HFFc6 (cell line): ENCODE measurements at places on chromosomes 1 and 21. TPM values are rescaled to one million over a fixed set of nuclear protein-coding genes. Genes with fewer than 3 reads are reported as not detected.
A peak's percentile ranks its signal among the peaks of the same experiment; 100 is the strongest.

CTXND2 gene
- total RNA-seq: not detected in 3 replicates

- no peaks in the 10 kb centered on the region for H3K27me3 ChIP-seq
- no peak overlapping the region for H3K27ac ChIP-seq
- no peak for DNase-seq
- no peaks in the 10 kb centered on the region for H3K4me1 ChIP-seq
- H3K36me3 ChIP-seq: peaks cover 4% of the 10 kb centered on the region; the same call in 1 of the 2 replicates
These were observed 576.0 kb downstream of the PTBP2 start for GRCh38 chr1:97297611-97298010.

DNA sequence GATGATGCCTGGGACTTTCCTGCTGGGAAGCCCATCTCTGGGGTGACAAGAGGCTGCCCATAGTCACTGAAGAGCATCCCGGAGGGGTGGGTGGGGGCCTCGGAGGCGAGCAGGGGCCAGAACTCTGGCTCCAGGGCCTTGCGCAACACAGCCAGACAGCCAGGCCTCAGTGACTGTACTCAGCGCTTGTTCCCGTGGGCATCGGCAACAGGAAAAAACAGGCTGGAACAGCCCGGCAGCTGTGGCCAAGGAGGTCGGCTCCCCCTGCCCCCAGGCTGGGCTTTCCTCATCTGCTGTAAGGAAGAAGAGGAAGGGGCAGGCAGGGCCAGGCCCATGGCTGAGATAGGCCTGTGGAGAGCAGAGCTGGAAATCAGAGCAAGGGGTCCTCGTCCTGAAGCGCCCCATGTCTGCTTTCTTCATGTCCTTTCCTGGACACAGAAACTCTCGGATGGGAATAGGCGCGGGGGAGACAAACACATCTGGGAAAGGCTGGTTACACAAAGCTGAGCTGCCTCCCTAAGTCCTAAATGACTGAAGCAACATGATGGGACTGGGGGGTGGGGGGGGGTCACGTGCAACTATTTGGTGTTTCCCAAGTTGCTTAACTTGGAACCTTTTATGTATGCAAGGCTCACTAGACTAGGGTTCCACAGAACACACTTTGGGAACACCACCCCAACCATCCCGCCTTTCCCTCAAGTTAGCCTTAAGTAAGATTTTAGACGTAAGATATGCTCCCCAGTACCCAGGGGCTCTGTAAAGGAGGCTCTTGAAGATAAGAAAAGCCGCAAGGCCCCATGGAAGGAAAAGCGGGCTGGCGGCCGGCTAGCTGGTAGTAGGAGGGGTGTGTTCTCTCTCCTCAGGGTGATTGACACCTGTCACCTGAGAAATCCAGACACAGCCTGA lies 30.7 kb downstream of the HSPG2 start:
- H3K36me3 ChIP-seq: peaks cover 21% of the 10 kb centered on the region
- H3K4me1 ChIP-seq: peaks cover 73% of the 10 kb centered on the region
- DNase-seq: no peak
- no peak overlapping the region for H3K4me3 ChIP-seq
- peak overlapping the region; percentile 85 for H3K27ac ChIP-seq
- no peaks in the 10 kb centered on the region; the same call in none of the 2 replicates for H3K27me3 ChIP-seq

GRCh38 chr21:42362700-42363099 lies 3.6 kb downstream of the TFF1 start:
- no peak overlapping the region for H3K27ac ChIP-seq
- no peaks in the 10 kb centered on the region for H3K4me1 ChIP-seq

DNA sequence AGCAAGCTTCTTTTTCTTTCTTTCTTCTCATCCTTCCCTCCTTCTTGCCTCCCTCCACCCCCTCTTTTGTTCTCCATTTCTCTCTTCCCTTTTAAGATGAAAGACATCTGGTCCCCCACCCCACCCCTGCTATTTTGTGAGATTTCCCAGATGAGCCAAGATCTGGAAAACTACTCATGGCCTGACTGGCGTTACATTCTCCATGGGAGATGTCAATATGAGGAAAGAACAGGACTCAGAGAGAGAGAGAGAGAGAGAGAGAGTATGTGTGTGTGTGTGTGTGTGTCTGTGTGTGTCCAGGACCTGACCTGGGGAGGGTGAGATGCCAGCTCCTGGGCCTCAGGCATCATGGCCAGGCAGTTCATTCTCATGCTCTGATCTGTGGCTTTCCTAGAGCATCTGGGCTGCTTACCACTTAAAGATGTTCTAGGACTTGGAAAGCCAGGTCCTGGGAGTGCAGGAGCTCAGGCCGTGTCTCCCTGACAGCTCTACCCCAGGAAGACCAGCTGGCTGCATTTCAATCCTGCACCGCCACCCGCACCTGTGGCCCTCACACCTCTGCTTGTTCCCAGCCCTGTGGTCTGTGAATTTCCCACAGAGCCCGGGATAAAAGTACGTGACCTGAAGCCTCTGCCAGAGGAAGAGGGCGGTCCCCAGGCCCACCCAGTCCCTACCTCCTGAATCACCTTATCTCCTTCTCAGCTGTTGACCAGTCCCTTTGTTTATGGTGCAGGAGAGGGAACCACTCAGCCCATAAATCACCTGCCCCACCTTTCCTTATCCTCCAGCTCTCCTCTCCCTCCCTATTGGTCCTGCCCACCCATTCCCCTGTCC lies 3.2 kb upstream of the BEST4 start:
- H3K4me1 ChIP-seq: peaks cover 6% of the 10 kb centered on the region; the same call in 1 of the 2 replicates
- H3K27me3 ChIP-seq: no peaks in the 10 kb centered on the region; the same call in none of the 2 replicates
- H3K36me3 ChIP-seq: no peaks in the 10 kb centered on the region
- no peak overlapping the region; the same call in 1 of the 2 replicates for H3K27ac ChIP-seq
- no peak overlapping the region for H3K4me3 ChIP-seq

DNA sequence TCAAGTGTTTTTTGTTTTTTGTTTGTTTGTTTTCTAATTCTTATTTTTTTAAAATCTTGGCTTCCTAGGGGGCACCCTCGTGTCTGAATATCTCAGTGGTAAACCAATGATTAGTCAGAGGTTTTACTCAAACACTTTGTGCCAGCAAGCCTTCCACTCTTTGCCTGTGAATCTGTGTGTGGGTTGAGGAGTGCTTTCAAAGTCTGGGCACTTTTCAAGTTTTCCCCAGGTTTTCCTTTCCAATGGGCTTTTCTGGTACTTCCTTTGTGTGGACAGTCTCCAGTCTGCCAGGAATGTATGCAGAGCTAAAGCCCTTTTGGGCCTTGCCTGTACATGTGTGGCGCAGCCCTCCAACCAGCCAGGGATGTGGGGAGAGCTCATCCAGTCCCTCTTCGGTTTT lies 9.7 kb upstream of the PPIE start:
- peaks cover 45% of the 10 kb centered on the region for H3K27me3 ChIP-seq

GRCh38 chr21:32917362-32918135 lies 108.2 kb upstream of the OLIG2 start:
- H3K27me3 ChIP-seq: peaks cover 30% of the 10 kb centered on the region
- no peak overlapping the region for H3K4me3 ChIP-seq
- no peaks in the 10 kb centered on the region for H3K4me1 ChIP-seq
- H3K27ac ChIP-seq: no peak overlapping the region
- no peak for DNase-seq
